ENCODE measurements at places on chromosomes 3 and 15.

GRCh38 chr3:127590282-127590592 lies 296 bp downstream of the TPRA1 start:
- no peak for DNase-seq

DNA sequence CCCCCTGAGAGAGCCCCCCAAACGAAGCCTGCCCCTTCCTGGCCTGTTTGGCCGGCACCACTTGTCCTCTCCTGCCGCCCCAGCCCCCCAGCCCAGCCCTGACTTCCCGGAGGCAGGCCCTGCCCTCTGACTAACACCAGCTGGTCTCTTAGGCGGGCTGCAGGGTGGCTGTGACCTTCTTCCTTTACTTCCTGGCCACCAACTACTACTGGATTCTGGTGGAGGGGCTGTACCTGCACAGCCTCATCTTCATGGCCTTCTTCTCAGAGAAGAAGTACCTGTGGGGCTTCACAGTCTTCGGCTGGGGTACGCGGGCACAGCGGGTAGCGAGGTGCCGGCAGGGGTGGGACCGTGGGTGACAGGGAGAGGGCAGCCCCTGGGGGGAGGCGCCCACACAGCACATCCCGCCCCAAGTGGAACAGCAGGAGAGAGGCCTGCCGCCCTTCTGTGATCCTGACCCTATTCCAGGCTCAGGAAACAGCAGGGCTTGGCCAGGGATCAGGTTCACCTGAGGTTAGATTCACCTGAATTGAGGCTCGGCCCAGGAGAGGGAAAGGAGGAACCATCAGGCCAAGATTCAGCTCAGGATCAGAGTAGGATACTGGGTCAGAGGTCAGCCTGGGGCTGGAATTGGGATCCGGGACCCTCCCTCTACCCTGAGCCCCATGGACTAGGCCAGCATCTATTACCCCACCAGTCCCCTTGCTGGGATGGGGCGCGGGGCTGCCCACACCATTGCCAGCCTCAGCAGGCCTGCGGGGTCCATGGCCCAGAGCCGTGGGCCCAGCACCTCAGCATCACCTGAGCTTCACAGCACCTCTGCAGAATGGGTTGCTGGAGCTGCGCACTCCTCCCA lies 21.9 kb downstream of the PTH1R start:
- DNase-seq = peak; percentile 40

- DNase-seq = peak; percentile 64
Measured at GRCh38 chr15:26773067-26773877, 406 bp upstream of the GABRB3 start.

DNA sequence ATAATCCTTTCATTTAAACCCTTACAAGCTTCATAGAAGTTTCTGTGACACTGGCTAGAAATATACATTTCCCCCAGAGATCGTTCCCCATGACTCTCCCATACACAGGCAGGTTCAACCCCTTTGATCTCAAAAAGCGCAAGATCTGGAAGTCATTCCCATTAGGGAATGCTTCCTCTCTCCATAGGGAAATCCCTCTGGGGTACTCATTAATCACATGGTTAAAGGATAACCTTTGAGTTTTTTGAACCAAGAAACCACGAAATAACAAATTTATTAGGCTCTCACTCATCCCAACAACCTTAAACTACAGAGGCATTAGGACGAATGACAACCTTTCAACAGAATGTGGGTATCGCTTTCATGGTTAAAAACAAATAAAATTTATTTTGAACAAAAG lies 211.9 kb upstream of the PRICKLE2 start:
- DNase-seq = no peak

GRCh38 chr3:65526656-65527055 lies 512.1 kb downstream of the MAGI1 start:
- DNase-seq = no peak

DNA sequence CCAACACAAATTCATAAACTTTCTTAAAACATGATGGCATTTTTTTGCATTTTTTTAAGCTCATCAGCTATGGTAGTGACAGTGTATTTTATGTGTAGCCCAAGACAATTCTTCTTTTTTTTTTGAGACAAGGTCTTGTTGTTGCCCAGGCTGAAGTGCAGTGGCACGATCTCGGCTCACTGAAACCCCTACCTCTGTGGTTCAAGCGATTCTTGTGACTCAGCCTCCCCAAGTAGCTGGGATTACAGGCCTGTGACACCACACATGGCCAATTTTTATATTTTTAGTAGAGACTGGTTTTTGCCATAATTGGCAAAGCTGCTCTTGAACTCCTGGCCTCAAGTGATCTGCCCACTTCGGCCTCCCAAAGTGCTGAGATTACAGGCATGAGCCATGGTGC lies 17.3 kb upstream of the USP50 start:
- DNase-seq = no peak

DNA sequence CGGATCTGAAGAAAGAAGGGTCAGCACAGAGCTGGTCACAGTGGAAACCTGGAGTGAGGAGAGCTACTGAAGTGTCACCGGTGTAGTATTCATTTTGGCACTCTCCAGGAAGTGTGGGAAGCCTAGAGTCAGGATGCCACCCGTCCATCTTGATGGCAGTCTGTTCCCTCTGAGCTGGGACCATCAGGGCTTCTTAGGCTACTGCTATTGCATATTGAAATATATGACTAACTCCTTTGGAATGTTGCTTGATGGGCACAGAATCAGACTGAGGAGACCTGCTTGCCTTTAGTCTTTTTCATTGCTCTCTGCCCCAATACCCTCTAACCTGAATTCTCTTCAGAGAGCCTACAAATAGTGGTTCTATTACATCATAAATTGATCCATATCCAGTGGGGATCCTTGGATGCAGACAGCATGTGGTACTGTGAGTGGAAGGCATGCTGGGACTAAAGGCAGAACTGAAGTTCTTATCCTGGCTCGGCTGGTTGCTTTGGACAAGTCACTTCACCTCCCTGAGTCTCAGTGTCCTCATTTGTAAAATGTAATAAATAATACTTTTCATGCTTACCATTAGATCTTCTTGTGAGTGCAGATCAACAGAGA lies 143.5 kb downstream of the PDE8A start:
- no peak for DNase-seq

DNA sequence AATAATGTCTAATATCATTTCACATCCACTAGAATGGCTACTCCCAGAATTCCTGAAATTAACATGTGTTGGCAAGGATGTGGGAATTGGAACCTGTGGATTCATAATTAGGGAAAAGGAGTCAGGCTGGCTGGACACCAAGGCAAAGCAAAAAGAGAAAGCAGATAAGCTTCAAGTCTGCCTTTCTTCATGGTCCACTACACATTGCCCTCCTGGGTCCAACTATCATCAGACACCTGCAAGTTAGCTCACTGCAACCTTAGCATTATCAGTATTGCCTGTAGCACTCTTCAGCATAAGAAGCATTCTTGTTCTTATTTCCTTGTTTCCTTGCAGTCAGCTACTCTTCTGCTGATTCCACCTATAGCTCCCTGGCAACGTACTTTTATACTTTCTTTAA lies 124.3 kb downstream of the ZNF280D start:
- DNase-seq = no peak

DNA sequence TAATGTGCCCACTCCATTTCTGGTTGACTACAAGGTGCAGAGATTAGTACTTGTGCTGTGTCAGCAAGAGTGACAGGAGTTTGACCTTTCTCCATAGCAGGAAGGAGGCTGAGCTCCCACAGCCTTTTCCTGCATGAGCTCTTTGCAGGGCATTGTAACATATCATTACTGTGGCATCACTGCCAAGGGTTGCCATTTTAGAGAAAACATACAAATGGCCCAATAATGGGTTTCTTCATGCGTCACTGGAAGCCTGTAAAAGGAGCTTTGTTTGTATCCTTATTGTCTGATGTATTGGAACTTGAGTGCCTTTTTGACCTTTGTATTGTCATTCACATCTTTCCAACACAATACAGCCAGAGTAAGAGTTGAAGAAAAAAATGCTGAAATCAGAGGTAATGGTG lies 323.0 kb upstream of the CDIN1 start:
- DNase-seq = no peak

- no peak for DNase-seq
Measured at GRCh38 chr3:42635111-42635510, 18.4 kb upstream of the ZBTB47 start.

DNA sequence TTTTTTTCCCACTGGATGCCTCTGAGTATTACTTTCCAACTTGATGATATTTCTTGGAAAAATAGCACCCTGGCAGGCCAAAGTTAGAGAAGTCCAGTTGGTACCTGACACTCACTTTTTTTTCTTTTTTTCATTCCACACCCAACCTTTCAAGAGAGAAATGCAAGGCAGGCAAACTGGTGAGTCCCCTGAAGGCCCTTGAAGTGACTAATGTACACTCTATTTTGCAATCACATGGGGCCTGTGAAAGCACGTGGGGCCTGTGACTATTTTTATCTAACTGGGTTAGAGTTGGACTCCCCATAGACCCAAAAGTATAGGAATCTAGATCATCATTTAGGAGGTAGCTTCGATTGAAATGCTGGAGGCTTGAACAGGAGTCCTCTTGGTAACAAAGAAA lies 316.7 kb downstream of the CHL1 start:
- no peak for DNase-seq

DNA sequence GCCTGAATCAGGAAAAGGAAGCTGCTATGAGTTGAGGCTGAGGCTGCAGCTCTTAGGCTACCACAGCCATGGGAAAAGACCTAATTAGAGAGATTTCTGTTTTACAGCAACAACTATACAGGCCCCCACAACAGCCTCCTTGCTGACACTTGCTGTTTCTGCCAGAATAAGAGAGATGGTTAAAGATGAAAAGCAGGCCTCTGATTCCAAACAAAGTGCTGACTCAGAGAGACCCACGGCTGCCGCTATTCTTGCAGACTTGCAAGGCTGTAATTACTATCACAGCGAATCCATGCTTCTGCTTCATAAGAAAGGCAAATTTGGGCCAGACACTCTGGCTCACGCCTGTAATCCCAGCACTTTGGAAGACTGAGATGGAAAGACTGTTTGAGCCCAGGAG lies 41.8 kb downstream of the MCF2L2 start:
- no peak for DNase-seq

DNA sequence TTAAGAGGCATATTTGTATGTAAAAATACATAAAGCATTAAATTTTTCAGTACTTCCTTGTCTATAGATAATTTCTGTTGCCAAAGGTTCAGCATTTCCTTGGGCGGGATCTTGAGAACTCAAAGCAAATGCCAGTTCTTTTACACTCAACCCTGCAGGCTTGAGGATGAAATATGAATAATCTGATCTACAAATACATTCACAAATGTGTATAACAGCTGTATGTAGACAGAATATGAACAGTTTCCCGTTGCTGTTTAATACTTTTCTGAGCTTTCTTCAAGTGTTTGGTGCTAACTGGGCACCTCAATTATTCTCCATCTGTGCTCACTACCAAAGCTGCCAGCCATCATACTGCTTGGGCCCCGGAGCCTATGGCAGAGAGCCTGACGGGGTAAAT lies 661.3 kb downstream of the NLGN1 start:
- DNase-seq = no peak

DNA sequence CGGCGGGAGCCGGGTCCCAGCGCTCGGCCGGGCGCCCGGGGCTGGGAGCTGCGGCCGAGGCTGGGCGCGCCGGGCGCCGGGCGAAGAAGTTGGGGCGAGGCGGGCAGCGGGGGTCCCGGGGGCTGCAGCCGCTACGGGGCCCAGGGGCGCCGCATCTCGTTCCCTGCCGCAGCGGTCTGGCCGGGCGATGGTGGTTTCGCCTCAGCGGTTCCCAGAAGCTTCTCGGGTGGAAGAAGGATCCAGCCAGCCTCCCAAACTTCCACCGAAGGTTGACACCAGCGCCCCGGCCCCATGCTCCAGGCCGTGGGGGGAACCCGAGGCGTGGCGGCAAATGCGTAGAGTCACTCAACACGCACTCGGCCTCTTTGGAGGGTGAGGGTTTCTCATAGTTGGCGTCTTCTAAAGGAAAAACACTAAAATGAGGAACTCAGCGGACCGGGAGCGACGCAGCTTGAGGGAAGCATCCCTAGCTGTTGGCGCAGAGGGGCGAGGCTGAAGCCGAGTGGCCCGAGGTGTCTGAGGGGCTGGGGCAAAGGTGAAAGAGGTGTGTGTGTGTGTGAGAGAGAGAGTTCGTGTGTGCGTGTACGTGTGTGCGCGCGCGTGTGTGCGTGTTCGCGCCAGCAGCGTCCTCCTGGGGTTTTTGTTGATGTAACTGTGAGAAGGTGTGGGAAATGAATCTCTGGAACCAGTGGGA lies 940 bp downstream of the BOC start:
- no peak for DNase-seq

DNA sequence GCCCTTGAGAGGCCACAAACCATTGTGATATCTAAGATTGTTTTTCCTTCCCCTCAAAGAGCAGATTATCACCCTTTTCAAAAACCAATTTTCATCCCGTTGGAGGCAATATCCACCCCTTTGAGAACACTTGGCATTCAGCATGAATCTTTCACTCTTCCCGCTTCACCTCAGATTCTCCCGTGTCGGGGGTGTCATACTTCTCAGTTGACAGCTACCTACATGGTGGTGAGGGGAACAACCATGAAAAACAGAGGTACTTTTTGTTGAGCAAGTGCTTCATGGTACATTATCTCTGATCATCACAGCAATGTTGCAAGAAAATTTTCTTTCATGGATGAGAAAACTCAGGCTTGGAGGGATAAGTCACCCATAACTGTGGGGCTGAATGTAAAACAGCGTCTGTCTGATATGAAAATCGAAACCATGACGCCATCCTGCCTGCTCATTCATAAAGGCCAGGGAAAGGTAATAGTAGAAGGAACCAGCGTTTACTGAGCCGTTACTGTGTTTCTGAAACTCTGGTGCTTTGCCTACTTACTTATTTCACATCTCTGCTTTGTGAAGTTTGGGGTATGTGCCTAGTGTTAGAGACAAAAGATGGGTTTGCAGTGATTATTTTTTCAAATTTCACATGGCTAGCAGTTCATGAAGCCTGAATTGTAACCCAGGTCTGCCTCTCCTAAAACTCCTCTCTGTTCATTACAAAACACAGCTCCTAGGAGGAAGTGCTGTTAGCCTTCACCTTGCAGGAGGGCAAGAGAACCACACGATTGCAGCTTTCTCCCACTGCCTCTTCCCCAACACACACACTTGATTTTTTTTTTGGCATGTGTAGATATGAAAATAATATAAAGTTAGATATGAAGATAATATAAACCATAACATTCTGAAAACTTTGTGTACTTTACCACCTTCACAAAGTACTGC lies 35.4 kb downstream of the SV2B start:
- no peak for DNase-seq

DNA sequence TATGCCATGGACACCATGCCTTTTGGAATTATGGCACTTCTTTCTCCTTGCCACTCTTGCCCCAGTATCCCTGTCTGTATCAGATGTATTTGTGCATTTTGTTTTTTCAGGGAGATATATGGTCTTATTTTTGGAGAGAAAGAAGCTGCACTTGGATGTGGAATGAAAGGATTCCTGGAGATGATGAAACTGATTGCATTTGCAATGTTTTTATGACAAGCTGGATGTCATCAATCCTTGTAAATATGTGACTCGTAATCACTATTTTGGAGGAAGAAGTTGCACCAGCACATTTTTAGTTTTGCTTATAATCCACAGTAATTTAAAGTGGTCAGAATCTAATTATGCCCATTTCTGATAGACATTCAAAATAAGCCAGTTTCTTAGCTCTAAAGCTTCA lies 165.0 kb downstream of the NR1D2 start:
- DNase-seq = no peak
